ENCODE measurements at places on chromosomes 4 and X.

- DNase-seq: peak; percentile 91
These were observed at the start of gene ING2 for GRCh38 chr4:183504930-183505610. Gene ING2, plus strand, starts transcription at chr4:183505058. Its CDS starts 138 bp downstream, at chr4:183505196.

DNA sequence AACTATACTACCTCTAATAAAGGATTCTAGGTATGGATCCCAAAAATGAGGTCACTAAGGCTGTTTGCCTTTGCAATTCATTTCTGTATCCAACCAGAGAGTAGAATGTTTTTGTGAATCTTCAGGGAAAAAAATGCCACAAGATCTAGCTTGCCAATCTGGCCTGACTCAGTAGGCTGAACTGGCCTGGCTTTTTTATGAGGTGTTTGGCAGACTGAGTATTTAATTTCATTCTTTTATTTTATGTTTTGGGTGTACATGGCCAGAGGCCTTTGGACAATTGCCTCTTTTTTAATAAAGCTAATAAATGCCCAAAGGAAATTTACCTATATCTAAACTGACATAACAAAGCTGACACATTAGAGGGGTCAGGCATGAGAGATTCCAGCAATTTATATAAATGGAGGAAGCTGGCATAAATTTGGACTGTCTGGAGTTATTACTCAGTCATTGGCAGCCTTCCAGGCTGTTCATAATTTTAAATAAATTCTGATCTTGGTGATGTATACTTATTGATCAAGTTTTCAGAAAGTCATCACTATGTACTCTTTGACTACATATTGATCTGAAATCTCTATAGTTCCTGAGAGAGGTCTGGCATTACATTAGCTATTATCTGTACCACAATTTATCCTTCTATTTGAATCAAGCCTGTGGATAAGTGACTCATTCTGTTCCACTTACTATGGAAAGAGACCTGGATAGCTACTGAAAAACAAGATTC is 376.4 kb upstream of the NOCT start:
- DNase-seq: no peak

GRCh38 chr4:7183161-7183560 is 9.2 kb upstream of the SORCS2 start:
- no peak for DNase-seq

DNA sequence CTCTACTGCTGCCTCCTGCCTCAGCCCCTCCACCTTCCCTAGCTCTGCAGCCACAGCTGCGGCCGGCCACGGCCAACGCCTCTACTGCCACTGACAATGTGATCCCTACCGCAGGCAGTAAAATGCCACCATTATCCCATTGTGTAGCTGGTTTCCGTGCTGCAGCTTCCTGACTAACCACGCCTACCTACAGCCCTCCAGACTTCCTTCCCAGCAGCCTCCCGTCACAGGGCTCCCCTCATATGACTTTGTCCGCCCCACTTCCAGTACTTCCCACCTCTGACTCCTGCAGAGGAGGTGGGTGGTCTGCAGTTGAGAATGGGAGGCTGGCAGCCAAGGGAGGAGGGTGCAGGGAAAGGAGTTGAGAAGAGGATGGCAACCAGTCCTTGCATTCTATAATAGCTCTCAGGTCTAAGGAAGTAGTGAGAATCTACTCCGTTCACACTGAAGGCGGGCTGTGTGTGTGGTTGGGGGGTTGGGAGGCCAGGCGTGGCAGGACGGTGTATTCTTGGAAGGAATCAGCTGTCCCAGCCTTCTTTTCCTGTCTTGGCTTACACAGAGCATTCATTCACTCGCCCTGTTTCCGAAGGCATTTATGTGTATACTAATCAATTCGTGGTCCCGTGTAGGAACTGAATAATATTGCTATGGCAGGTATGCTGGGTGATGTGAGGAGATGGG is 33.1 kb upstream of the USP51 start:
- peak; percentile 2 for DNase-seq

- no peak for DNase-seq
These were observed 1850.2 kb upstream of the AGA start for GRCh38 chr4:179292468-179292867.

- DNase-seq: peak; percentile 57
These were observed 17.8 kb downstream of the TRIM2 start for GRCh38 chr4:153221783-153222706.

DNA sequence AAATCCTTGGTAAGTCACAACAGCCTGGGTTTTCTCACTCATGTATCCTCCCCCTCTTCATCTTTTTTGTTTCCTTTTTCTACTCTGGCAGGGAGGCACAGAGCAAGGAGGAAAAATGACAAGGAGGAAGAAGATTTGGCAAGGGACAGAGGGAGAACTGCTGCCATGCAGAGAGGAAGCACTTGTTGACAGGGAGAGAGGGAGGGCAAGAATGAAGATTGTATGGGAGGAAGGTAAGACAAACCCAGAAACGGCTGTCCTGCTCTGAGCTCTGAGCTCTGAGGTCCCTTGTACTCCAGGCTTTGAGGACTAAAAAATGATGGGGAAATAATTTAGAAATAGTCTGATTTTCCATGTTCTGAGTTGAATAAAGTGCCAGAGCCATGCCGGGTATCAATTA is 123.9 kb downstream of the DCHS2 start:
- peak; percentile 35 for DNase-seq

GRCh38 chr4:107823870-107824349 is 822 bp upstream of the SGMS2 start:
- no peak for DNase-seq

DNA sequence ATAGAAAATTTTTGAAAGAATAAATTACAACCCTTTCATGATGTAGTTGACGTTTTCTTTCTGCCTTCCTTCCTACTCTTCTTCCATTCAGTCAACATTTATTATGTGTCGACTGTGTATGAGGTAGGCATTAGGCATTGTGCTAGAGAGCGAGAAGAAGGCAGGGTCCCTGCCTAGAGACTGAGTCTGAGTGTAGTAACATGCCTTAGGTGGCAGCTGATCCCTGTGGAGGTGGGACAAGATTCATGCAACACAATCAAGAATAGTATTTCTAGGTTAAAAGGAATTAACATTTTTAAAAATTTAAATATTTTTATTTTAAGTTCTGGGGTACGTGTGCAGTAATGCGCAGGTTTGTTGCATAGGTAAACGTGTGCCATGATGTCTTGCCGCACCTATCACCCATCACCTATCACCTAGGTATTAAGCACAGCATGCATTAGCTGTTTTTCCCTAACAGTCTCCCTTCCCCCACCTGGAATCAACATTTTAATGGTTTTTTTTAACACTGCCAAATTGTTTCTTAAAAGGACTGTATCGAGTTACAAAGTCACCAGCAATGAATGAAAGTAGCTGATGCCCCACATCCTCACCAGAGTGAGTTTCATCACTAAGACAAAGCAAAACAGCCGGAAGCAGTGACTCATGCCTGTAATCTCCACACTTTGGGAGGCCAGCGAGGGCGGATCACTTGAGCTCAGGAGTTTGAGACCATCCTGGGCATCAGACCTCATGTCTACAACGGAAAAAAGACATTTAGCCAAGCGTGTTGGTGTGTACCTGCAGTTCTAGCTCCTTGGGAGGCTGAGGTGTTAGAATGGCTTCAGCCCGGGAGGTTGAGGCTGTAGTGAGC is 84.0 kb downstream of the WWC2 start:
- DNase-seq: no peak

- no peak for DNase-seq
These were observed 16.1 kb downstream of the NKX3-2 start for GRCh38 chr4:13527981-13528820.

GRCh38 chr4:1511441-1512041 is 105.3 kb upstream of the NKX1-1 start:
- DNase-seq: peak; percentile 78

GRCh38 chr4:166162327-166162726 is 289.3 kb downstream of the TLL1 start:
- no peak for DNase-seq

- DNase-seq: no peak
These were observed 13.4 kb downstream of the PDE5A start for GRCh38 chr4:119615068-119615719.

GRCh38 chr4:121256887-121257466 is 92.9 kb upstream of the TNIP3 start:
- no peak for DNase-seq

DNA sequence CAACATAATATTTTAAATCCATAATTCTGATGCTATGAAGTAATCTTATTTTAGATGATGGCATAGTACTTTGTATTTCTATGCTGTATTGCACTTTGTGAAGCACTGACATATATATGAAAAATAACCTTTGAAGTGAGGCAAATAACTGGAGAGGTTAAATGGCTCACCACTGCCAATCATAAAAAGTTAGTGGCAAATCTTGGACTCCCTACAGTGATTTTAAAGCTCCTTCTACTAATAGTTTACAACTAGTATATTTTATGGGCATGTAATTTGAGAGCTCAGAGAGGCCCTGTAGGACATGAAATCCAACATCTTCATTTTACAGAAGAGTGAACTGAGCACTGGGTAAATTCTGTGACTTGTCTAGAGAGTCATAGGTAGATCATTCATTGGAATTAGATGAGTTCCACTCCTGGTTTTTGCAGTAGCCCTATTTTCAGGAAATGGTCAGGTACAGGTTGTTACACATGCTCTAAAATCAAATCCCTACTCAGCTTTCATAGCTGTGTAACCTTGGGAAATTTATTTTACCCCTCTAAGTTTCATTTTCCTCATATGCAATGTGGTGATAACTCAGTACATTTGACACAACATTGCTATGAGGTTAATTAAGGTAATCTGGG is 804 bp upstream of the GC start:
- no peak for DNase-seq

DNA sequence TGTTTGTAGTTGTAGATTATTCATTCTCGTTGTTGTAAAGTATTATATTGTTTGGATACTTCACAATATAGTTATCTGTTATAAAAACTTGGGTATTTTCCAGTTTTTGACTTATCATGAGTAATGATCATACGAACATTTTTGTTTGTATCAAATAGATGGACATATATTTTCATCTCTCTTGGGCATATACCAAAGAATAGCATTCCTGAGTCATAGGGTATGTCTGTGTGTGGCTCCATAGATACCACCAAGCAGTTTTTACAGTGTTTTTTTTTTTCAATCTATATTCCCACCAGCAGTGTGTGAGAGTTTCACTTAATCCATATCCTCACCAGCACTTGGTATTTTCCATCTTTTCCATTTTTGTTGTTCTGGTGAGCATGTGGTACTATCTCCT is 89.7 kb upstream of the RAB40AL start:
- no peak for DNase-seq

GRCh38 chr4:134936014-134936413 is 734.4 kb upstream of the PABPC4L start:
- DNase-seq: no peak

GRCh38 chrX:88883200-88883599 is 136.2 kb downstream of the CPXCR1 start:
- no peak for DNase-seq

DNA sequence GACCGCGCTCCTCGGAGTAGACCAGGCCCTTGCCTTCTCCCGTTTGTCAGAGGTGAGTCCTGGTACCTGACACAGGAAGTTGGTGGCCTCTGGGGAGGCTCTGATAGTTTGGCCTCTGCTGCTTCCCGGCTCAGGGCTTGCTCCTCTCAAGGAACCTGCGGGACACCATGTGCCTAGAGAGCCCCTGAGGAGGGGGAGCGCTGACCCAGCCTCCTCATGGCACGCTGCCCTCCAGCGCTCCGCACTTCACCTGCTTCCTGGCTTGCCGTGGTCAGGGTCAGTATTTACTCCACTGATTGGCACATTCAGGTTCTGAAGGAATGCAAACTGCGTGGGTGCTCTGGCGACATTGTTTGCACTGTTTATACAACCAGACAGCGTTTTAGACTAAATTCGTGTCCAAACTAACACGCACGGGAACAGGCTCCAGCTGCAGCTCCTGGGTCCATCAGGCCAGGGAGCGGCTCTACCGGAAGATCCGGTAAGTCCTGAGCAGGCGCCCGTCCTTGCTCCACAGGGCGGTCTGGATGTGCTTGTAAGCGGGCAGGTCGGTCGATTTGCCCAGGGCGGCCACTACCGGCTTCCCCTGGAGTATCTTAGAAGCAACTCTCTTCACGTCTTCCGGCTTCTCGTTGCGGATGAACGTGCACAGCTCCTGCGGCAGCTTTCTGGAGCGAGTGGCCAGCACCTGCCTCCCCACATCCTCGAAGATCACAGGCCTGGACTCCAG is 121.6 kb upstream of the GRID2 start:
- no peak for DNase-seq

- no peak for DNase-seq
These were observed 105.2 kb downstream of the GASK1B start for GRCh38 chr4:158067646-158068045.

GRCh38 chr4:142809559-142809958 is 36.5 kb downstream of the INPP4B start:
- no peak for DNase-seq

DNA sequence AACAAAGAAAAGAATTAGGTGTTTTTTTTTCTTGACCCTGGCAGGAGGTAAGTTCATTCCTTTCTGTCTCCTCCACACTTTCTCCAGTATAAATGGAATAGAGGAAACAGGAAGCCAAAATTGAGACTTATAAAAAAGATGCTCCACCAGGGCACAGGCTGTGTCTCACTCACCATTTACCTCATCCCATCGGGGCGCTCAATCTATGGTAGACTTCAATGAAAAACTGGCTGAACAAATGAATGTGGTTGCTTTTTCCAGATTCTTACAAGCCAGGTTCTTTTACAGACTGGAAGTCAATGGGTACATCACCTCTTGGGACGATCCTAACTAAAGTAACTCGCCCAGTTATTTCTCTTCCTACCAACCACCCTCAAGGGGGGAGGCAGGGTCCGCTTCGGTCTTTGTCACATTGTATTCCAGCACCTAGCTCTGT is 685 bp downstream of the COMMD8 start:
- no peak for DNase-seq

DNA sequence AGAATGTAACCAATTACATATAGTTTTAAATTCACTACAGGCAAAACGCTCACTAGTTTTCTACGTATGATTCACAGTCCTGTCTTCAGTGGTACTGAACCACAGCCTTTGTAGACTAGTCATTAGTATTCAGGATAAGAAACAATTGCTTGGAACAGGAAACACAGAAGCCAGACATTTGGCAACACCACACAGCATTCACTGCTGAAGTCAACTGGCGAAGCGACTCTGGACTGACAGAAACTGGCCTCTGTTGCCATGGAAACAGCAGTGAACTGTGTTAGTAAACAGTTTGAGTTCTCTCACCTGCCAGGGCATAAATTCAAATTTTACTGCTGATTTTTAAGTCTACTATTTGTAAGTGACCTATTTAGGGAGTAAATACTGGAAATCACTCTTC is 57.6 kb downstream of the MAPK10 start:
- peak; percentile 90 for DNase-seq

GRCh38 chrX:43655151-43656004 is 721 bp upstream of the MAOA start:
- DNase-seq: no peak
